ENCODE measurements at places on chromosomes 6 and 20.

GRCh38 chr6:134447883-134448387 lies 130.0 kb upstream of the SGK1 start:
- DNase-seq, result no peak

DNA sequence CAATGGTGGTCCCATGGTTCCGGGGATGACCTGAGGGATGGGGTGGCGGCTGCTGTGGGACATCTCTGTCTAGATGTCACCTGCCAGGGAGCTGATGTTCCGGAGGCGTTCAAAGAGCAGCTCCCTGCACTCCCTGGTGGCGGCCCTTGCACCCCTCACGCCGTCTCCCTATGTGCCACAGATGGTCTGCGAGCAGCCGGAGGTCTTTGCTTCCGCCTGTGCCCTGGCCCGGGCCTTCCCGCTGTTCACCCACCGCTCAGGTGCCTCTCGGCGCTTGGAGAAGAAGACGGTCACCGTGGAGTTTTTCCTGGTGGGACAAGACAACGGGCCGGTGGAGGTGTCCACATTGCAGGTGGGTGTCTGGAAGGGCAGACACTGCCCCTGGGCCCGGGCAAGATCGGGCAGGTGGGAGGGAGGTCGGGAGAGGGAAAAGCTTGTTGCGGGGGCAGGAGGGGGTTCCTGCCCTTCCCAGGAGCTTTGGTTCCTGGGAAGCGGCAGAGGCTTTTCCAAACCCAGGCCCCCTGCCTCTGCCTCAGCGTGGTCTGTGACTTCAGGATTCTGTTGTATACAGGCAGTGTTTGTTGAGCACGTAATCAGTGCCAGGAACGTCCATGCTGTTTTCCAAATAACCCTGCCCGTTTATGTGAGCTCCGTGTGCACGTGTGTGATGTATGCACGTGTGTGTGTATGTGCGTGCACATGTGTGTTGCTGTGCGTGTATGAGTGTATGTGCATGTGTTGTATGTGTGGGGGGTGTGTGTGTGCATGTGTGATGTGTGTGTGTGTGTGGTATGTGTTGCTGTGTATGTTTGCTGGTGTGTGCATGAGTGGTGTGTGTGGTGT lies 1.9 kb downstream of the NPEPL1 start:
- no peak for DNase-seq

DNA sequence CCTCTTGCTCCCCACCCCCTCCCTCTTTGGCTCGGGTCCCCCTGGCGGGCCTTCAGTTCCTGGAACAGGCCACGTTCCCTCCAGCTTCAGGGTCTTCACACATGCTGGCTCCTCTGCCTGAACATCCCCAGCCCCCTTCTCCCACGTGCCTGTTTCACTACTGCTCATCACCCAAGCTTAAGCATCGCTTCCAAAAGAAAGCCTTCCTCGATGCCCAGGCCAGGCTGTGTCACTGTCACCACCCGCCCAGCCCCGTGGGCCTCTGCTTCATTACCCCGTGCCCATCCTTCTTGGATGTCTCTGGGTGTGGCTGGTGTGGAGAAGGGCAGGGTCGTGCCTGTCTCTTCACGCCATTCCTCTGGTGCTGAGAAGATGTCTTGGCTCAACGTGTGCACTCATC lies 2.8 kb downstream of the DLGAP4 start:
- DNase-seq, result no peak

- no peak for DNase-seq
Measured at GRCh38 chr6:20205722-20206161, 6.5 kb downstream of the MBOAT1 start.

DNA sequence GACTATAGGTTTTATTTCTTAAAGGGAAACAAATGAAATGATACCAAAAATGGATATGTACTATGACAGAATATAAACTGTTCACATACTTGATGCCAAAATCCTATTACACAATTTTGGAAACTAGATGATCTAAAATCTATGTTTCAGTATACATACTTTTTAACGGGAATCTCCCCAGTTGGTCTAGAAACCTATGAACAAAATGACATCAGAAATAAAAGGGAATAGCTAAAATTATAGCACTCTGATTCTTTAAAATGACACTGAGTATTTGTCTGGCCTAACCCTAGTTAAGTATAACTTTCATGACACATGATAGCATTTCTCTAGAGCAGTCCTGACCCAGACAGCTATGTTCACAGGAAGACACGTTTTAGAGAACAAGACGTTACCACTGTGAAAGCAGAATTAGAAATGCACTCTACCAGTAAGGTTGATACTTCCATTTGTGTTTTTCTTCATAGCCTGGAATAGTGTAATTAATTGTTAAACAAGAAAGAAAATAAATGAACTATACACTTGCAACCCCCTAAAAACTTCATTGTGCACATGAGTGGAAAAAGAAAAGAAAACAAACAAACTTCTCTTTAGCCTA lies 3.3 kb downstream of the OSER1 start:
- no peak for DNase-seq

- no peak for DNase-seq
Measured at GRCh38 chr20:31581391-31581790, 23.7 kb upstream of the ID1 start.

DNA sequence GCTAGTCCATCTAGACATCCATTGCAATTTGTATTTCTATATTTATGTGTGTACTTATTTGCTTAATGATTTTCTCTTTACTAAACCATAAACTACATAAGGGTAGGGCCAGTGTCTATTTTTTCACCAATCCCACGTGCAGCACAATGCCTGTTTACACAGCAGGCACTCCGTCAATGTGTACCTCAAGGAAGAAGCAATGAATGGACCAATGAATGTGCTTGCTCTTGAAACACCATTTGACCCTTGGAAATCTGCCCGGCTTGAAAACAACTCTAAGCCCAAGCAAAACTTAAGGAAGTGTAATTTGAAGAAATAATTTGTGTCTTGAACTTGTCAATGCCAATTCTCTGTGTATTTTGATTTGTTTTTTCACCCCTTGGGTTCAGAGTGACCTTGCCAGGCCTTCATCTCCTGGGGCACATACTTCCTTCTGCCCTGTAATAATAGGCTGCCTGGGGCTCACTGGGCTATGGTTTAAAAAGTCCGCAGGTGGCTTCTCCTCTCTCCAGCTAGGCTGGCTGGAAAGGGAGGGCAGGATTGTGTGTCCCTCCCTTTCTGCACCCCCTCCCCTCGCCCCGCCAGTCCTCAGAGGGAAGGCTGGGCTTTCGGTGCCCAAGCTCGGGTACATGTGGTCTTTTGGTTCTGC lies 140.8 kb upstream of the ARMC2 start:
- DNase-seq, result no peak

DNA sequence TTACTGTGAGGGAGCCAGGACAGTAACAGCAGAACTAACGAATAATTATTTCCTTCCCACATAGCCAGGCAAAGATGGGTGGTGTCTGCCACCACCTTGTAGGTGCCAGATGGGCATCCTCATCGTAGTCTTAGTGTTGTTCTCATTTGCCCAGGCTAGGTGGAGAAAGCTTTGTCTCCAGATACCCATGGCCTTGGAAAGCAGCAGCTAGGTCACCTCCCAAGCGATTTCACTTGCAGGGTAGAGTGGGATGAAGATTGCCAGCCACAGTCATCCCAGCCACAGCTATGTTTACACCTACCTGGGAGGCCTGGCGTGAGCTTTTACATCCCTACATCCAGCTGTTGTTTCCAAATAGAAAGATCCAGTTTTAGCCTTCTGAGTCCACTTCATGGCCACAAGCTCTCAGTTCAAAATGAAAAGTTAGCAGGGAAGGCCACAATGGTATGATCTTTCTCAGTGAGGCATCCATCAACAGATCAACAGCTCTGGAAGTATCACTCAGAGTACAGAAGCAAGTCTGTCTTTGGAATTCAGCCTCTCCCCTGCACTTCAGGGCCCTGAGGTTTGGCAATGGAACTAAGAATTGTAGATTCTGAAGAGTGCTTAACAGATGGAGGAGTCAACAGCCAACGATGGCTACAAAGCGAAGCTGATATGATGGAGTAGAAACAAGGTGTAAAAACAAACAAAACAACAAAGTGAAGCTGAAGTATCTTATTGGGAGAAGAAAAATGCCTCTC lies 11.0 kb upstream of the SNRPC start:
- DNase-seq, result no peak

- DNase-seq, result no peak
Measured at GRCh38 chr6:2998998-2999617, 586 bp upstream of the NQO2 start.

DNA sequence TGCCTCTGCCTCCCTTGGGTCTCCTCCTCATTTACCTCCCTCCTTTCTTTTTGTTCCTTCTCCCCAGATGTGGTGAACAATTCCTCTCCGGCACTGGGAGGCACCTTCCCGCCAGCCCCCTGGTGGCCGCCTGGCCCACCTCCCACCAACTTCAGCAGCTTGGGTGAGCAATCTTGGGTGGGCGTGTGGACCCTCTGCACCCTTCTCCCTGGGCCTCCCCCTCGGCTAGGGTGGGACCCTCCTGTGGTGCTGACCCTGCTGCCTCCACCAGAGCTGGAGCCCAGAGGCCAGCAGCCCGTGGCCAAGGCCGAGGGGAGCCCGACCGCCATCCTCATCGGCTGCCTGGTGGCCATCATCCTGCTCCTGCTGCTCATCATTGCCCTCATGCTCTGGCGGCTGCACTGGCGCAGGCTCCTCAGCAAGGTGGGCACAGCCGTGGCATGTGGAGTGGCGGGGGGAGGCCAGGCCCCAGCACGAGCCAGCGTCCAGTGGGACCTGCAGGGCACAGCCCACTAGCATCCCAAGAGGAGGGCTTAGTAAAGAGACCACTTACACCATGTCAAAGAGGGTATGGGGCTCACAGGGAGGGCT lies 8.8 kb downstream of the DDR1 start:
- no peak for DNase-seq

- DNase-seq, result no peak
Measured at GRCh38 chr6:113696960-113697359, 160.2 kb upstream of the MARCKS start.

GRCh38 chr6:37679539-37680476 lies 17.9 kb downstream of the MDGA1 start:
- DNase-seq, result no peak

GRCh38 chr20:33119725-33120720 lies 40.6 kb downstream of the BPIFB4 start:
- no peak for DNase-seq

GRCh38 chr20:35571555-35571954 lies 29.7 kb downstream of the ERGIC3 start:
- no peak for DNase-seq

GRCh38 chr6:15498640-15499039 lies 164.2 kb downstream of the DTNBP1 start:
- DNase-seq, result no peak

DNA sequence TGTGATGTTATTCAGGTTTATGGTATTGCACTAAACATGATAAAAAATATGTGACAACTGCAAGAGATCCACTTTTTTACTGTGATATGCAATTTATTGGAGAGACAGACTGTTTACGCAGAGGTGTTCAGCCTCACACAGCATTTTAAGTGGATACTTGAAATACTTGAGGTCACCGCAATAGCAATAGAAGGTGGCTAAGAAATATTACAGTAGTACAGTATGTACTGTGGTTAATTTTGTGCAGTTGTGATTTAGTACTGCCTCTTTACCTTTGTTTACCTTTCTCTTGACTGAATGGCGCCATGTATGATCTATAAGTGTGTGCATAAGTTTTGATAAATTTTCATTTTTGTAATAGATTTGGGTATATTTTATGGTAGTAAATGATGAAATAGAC lies 17.4 kb downstream of the MACROD2 start:
- no peak for DNase-seq

- DNase-seq, result no peak
Measured at GRCh38 chr6:39520411-39520810, 197.9 kb upstream of the KCNK16 start.

GRCh38 chr20:39342463-39342862 lies 380.3 kb downstream of the DHX35 start:
- no peak for DNase-seq

DNA sequence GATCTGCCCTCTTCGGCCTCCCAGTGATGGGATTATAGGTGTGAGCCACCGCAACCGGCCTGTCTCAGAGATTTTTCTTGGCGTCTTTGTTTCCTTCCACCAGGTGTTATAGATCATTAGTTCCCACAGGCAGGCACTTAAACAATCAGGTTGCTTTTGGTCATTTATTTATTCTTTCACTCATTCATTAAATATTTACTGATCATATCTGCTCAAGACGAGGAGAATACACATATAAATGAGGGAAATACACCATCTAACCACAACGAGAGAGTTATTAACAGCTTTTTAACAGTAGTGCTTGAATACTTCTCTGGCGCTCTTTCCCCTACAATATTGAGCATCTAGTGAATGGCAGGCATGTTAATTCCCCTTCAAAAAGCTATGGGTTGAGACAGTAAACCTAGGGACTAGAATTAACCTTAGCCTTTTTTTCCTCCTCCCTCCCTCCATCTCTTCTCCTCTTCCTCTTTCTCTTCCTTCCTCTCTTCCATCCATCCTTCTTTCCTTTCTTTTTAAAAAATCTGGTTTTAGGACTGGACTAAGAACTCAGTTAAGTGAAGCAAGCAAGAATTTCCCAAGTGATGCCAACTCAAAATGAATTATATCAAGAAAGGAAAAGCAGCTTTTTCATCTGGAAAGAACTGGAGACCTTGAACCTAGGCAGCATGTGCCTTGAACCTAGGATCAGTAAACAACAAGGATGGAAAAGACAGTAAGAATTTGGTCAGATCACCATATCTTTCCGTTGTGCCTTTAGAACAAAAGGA lies 41.1 kb upstream of the RFPL4B start:
- no peak for DNase-seq

GRCh38 chr20:50224531-50225255 lies 34.1 kb downstream of the CEBPB start:
- DNase-seq, result no peak

GRCh38 chr20:56698297-56698696 lies 69.2 kb downstream of the TFAP2C start:
- DNase-seq, result no peak

DNA sequence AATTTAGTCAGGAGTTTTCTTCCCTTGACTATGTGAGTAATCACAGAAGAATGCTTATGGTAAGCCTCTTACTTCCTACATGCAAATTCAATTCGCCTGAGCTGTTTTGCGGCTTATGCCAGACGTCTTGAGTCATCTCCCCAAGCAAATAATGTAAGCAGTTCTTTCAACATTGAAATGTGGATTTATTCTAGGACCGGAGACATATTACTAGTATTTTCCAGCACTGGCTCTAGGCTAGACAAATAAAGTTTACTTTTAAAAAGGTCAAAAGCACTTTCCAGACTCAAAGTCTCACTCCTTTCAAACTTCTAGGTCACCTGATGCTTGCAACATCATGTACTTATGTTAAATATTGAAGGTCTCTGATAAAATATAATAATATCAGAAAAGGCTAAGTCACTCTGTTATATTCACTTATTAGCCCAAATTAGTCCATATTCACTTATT lies 38.1 kb upstream of the NOX3 start:
- DNase-seq, result peak; percentile 15

- no peak for DNase-seq
Measured at GRCh38 chr6:111162504-111162903, 75.2 kb downstream of the SLC16A10 start.

GRCh38 chr6:31765559-31765909 lies 3.1 kb downstream of the SAPCD1 start:
- no peak for DNase-seq

Measured in stimulated activated CD4-positive, alpha-beta T cell treated with anti-CD3 and anti-CD28 coated beads, TNF-alpha, amount 100 ng/mL, for 48 hours (primary cell).